ENCODE measurements at places on chromosomes 11 and 22. TPM values are rescaled to one million over a fixed set of nuclear protein-coding genes. Genes with fewer than 3 reads are reported as not detected.

The TMEM86A gene
- 2.6 TPM for total RNA-seq

- DNase-seq: no peak
Measured at GRCh38 chr11:77095551-77096490, 6.8 kb upstream of the OMP start.

The TREH gene
- total RNA-seq: not detected

DNA sequence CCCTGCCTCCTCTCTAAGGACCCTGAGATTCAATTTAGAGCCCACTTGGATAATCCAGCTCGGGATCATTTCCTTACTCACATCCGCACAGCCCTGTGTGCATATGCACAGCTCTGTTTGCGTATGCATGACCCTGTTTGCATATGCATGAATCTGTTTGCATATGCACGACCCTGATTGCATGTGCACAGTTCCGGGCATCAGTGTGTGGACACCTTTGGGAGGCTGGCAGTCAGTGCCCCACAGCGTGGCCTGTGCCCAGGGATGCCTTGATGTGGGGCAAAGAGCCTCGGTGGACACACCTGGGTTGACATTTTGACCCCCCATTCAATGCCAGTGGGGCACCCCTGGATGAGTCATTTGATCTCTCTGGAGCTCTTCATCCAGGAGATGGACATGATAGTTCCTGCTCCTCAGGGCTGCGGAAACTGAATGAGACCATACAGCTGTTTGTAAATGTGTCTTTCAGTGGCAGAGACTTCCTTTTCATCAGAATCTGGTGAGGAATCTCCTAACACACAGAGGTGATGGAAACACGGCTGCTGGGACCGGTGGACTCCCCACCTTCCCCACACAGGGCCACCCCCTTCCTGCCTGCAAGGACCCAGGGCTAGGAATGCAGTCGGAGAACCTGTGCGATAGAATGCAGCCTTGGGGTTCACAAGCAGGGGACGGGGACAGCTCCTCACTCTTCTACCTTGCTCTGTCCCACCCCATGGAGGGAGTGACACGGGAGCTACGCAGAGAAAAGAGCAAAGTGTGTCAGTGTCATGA is 41.2 kb downstream of the MYEOV start:
- no peak for DNase-seq

GRCh38 chr22:32024796-32025195 is 18.3 kb upstream of the SLC5A1 start:
- DNase-seq: no peak
